ENCODE measurements at places on chromosomes 3 and 15. TPM values are rescaled to one million over a fixed set of nuclear protein-coding genes. Genes with fewer than 3 reads are reported as not detected.

TLR9 gene
- polyA plus RNA-seq = 0.20 TPM

DPPA4 gene
- polyA plus RNA-seq = 8.8 TPM

GPR160 gene
- 10.4 TPM for polyA plus RNA-seq

B3GALNT1 gene
- 17.0 TPM for polyA plus RNA-seq

MRPL3 gene
- polyA plus RNA-seq = 104 TPM

Measured in testis (tissue), 5 donors.